ENCODE measurements at places on chromosomes 5 and 9.

DNA sequence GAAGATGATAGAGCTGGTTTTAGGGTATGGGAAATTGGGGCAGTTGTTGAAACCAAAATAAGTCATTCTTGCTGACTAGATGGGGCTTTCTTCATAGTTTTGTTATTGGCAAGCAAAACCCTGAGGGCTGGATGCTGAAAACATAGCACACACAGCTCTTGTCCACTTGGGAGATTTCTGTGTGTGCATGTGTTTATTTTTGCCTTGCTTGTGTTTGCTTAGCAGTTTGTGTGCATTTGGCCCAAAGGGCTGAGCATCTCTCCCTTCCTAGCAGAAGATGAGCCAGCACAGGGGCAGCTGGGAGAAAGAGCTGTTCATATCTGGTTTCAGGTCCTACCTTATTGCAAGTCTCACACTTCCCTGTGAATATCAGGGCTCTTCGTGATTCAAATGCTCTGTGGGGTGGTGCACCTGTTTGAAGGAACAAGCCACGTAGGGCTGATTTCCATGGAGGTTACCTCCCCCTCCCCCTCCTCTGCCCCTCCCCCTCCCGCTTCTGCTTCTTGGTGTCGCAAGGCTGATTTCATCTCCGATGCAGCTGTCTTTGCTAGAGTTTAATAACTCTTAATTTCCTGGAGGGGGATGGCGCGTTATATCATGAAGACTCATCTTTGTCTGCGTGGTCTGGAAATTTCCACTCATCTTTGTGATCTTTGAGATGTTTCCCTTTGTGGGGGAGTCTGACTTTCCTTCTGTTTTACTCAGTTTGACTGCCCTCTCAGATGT is 296.5 kb downstream of the ARHGAP26 start:
- peak; percentile 50 for DNase-seq

DNA sequence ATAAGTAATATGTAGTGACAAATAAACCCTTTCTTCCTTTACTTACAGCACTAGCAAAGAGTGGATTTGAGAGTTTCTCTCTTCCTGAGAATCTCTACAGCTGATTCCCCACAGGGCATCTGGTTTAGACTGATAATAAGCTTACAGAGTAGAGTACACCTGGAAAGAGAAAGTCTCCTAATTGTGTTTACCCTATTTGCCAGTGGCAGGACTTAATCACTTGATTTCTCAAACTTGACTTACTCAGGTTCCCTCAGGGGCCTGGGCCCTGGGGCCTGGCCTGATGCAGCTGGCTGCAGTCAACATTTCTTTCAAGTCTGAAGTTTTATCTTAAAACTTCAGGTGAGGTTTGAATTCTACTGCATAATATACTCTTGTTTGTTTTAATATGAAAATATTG is 38.0 kb upstream of the UBTD2 start:
- DNase-seq, result no peak

- DNase-seq, result no peak
Observed at GRCh38 chr5:153919161-153919560, 119.5 kb downstream of the FAM114A2 start.

DNA sequence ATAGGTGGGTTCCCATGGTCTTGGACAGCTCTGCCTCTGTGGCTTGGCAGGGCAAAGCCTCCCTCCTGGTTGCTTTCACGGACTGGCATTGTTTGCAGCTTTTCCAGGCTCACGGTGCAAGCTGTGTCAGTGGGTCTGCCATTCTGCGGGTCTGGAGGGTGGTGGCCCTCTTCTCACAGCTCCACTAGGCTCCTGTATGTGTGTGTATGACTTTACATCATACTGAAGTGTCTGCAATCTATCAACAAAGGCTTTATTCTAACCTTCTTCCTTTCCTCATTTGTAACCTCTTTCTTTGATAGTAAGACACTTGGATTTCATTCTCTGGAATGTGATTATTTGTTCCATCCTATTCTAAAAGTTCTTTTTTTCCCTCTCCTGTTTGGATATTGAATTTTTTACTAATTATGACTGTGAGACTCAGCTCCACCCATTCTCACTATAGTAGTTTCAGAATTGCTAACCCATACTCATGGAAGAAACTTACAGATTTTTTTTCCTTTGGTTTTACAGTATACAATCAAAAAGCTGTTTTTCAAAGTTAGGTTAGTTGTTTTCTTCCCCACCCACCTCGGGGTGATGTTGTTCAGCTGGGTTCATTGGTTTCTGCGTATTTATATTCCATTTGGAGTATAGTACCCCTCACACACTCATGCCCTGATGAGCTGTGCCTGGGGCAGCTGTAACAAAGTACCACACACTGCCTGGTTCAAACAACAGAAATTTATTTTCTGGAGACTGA is 144.6 kb upstream of the OTULINL start:
- DNase-seq, result no peak

- DNase-seq, result no peak
Observed at GRCh38 chr9:123424131-123424530, 68.1 kb downstream of the CRB2 start.

- no peak for DNase-seq
Observed at GRCh38 chr9:81182431-81182830, 506.9 kb downstream of the TLE1 start.
